SHP77 (cell line): ENCODE measurements at places on chromosomes 6 and 20.
A peak's percentile ranks its signal among the peaks of the same experiment; 100 is the strongest.

- DNase-seq, result no peak
Measured at GRCh38 chr6:42520786-42521607, 42.8 kb upstream of the UBR2 start.

DNA sequence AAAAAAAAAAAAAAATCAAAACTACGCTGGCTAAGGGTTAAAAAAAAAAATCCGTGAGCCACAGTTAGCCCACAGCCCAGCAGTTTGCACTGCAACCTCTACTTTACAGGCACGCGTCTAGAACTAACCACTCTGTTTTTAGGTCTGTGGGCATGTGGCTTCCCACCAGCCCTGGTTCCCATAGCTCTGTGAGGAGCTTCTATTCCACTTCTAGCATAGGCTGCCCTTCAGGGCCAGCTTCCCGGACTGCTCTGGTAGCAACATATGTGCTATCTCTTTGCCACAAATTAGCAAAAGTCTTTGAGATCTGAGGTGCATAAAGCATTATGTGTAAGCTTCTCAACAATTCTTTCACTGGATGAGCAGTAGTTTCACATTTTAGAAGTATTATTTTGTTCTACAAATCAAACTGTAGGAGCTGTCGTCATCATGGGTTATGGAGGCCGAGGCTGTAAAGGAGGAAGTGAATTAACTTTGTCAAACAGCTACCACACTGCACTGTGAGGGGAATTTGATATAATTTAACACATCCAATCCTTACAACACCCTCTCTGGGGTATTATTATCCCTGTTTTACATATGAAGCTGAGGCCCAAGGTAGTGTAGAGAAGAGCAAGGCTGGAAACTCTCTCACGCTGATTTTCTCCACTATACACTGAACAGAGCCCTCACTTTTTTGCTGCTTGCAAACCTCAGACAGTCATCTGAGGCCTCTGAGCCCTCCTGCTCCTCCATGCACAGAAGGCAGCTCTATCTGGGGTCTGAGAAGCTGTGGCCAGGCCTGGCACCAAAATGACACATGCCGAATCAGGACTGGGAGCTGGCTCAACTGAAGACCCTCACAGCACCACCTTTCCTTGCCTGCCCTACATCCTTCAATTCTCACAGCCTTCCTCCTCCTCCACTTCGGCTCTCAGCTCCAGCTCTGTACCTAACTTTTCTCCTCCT lies 35.4 kb downstream of the MAN1A1 start:
- no peak for DNase-seq

DNA sequence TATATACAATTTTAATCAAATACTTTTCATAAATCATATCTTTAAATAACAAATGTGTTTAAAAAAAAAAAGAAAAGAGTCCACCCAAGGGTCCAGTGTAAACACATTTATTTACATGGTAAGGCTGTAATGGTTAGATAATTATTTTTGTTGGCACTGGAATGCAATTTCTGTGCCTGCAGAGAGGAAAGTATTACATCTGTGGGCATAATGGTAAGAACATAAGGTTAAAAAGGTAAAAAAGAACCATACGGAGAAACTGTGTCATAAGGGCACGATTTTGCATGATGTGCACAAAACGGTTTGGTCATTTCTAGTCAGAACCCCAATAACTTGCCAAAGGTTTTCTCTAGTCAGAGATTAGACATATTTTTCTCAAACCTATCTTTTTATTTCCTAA lies 54.3 kb downstream of the RWDD2A start:
- no peak for DNase-seq

GRCh38 chr20:591941-592340 lies 18.2 kb downstream of the TCF15 start:
- no peak for DNase-seq

GRCh38 chr20:8809107-8809953 lies 259.6 kb upstream of the PLCB4 start:
- DNase-seq, result no peak

DNA sequence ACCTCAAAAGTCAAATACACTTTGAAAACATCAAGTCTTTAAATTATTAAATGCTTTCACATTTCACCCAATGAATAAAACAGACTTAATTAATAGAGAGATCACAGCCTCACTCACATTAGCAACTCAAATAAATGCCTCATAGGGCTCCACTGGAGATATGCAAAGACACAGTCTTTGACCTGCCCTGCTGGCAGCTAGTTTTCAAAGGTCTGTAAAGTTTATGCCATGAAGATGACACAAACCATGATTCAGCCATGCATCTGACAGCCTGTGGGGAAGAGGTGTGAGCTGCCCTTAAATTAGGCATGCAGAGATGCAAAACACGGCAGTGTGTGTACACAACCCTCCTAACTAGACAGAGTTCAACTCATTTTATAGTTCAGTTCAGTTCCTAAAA lies 83.6 kb downstream of the PAK5 start:
- no peak for DNase-seq

DNA sequence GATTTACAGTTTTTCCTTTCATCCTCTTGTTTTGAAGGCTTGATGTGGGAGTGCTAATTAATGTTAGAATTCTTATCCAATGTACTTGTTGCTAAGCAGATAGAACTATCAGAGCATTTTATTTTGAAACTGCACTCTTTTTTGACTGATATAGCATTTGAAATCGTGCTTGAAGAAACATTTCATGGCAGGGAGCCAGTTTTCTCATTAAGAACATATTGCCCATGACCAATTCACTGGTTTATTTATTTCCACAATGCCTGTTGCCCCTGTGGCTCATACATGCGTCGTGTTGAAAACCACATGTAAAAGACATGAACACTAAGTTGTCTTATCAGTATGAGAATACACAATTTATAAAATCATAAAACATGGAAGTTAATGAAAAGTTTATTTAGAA lies 479.7 kb upstream of the FLRT3 start:
- no peak for DNase-seq

GRCh38 chr20:44683263-44684046 lies 31.7 kb upstream of the CCN5 start:
- peak; percentile 51 for DNase-seq

DNA sequence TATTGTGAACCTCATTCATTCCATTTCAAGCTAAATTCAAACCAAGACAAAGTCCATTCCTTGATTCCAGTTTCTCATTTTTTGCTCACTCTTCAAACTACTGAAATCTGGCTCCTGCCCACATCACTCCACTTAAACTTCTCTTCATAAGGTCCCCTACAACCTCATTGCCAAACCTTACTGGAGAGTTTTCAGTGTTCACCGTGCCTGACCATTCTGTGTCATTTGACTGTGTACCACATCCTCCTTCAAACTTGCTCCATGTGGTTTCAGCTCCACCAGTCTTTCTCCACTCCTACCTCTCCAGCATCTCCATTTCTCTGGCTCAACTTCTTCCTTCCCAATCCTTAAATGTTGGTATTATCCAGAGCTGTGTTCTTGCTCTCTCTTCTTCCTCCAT lies 38.5 kb upstream of the TAB2 start:
- DNase-seq, result no peak

- DNase-seq, result no peak
Measured at GRCh38 chr20:46650575-46651090, 626 bp downstream of the SLC13A3 start.
